ENCODE measurements at places on chromosomes 7 and 10. TPM values are rescaled to one million over a fixed set of nuclear protein-coding genes. Genes with fewer than 3 reads are reported as not detected.

Gene ZNF487
- 3.8 TPM for total RNA-seq

Gene BMPR1A
- total RNA-seq = 8.9 TPM

Gene NSMCE4A
- total RNA-seq = 69.4 TPM

Gene VSTM2A
- total RNA-seq = not detected

Gene PPIA
- 2,183 TPM for total RNA-seq

Gene LIPJ
- total RNA-seq = not detected
